Stimulated activated CD8-positive, alpha-beta memory T cell treated with anti-CD3 and anti-CD28 coated beads, Interleukin-4, amount 100 ng/mL, for 24 hours (primary cell): ENCODE measurements at places on chromosomes 2 and 18.

DNA sequence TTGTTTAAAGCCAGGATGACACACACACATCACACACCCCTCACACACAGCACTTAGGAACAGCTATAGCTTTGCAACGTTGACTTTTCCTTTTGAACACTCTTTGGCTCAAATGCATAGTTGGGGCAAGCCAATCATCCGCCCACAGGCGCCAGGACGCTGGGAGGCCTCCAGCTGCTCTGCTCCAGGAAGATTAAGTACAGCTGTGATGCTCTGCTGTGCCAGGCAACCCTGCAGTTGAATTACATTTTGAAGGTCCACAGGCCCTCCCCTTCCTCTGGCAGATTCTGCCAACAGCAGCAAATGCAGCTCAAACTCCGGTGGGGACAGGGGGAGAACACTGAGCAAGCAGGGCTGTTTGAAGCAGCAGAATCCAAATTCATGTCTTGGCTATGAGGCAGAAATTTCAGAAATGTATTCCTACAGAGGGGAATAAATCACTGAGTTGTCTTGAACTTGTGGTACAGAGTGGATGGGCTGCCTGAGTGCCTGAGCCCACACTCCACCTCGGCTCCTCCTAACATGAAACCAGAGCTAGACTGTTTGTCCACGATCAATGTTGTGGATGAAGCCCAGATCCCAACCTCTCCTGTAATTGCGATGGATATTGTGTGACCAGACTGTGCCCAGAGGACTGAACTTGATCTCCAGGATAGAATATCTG, 86.5 kb upstream of the PPP1CB start:
- no peak for DNase-seq

GRCh38 chr2:11513319-11513718, 20.5 kb upstream of the GREB1 start:
- no peak for DNase-seq

DNA sequence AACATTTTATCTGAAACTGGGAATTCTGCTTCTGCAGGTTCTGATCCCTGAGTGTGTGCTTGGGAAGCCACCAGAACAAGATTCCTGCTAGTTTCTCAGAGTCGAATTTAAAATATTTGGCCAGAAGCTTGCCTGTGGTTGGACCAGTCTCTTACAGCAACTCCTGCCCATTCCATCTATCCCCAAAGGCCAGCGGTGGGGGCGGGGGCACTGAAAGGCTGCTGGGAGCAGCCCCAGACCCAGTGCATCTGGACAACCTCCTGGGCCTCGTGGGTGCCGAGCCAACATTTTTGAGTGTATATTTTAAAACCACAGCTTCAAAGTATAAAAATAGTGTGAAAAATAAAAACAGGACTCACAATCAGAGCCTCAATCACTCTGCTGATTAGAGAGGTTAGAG, 38.6 kb upstream of the ZFP36L2 start:
- no peak for DNase-seq

DNA sequence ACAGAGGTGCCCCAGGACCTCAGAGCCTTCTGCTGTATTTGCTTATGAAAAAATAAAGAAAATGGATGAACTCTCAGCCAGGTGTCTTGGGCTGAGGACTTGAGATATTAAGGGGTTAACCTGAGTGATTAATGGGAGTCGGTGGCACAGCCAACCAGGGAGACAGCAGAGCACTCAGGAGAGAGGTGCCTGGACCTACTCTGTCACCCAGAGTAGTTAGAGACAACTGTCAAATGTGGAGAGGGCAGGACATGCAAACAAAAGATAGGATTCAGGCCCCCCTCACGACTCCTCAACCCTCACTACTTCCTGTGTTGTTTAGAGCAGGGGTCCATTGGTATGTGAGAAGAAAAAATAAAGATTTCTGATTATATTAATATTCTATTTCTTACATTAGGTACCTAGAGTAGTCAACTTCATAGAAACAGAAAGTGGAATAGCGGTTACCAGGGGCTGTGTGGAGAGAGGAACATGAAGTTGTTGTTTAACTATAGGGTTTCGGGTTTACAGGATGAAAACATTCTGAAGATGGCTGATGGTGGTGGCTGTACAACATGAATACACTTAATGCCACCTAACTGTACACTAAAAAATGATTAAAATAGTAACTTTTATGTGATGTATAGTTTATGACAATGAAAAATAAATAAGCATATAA, 28.6 kb upstream of the CETN1 start:
- no peak for DNase-seq

DNA sequence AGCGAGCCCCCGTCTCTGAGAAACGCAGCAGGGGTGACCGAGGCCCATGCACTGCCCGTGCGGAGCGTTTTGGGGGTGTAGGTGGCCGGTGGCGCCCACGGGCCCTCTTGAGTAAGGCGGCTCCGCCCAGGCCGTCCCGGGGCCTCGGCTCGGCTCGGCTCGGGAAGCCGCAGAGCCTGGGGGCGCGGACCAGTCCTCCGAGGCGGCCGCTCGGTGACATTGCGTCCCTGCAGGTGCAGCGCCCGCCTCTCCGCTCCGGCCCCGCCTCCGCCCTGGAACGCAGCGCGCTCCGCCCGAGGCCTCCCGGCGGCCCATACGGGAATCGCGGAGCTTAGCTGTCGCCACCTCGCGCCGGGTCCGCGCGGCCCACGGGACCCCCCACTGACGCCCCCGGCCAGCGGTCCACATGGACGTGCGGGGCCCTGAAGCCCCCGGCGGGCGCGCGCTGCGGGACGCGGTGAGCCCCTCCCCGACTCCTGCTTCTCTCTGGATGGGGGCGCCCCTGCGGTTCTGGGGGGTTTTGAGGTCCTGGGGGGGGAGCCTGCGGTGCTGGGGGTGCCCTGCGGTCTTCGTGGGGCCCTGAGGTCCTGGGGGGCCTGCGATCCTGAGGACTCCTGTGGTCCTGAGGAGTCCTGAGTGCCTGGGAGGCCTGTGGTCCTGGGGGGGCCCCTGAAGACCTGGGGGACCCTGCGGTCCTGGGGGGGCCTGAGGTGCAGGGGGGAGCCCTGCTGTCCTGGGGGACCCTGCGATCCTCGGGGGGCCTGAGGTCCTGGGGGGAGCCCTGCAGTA, at the start of gene HSBP1L1:
HSBP1L1 (plus strand) TSS at position 314 of the 789 bp plus-strand sequence; CDS start at position 407, 93 bp downstream.
- no peak for DNase-seq

GRCh38 chr2:118095610-118096009, 7.3 kb downstream of the INSIG2 start:
- no peak for DNase-seq

DNA sequence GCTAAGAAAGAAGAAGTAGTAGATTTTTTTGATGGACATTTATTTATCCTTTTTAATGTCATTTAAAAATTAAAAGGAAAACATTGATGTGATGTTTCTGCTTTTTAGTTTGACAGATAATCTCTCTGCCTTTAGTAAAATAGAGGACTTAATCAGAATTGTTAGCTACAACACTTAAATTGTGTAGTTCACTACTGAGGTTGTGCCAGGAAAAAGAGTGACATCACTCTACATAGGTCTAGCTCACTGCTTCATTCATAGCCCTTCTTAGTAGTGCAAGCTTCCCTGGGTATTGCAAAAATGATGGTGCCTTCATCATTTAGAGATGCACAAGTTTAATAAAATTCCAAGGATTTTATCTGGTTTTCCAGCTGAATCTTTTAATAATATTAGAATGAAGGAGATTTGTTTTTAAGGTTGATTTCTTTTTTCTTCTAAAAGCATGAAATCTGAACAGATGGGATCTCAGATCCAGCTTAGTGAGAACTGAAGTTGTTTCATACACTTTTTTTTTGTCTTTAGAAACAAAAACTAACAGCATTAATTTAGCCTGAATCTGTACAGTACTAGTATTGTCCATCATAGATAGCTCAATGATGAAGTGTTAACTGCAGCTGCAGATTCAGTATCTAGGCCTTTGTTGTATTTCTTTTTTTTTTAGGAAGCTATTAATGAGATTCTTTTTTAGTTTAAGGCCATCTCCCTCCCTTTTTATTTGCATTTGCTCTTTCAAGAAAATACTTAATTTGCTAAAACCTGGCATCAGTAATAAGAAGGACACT, 20.6 kb upstream of the TMEFF2 start:
- no peak for DNase-seq

DNA sequence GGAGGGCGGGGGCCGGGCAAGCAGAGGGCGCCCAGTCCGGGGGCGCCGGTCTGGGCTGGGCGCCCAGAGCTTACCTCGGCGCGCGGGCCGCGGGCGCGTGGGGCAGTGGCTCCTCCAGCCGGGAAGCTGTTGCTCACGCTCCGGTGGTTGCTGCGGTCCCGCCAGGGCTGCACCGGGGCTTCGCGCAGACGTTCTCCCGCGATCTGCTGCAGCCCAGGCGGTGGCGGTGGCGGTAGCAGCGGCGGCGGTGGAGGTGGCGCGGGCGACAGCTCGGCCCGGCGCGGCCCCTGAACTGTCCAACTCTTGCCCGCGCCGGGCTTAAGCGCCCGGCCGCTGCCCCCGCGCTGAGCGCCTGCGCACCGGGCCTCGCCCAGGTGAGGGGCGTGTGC, 391 bp downstream of the ZNF385B start:
- DNase-seq = no peak

DNA sequence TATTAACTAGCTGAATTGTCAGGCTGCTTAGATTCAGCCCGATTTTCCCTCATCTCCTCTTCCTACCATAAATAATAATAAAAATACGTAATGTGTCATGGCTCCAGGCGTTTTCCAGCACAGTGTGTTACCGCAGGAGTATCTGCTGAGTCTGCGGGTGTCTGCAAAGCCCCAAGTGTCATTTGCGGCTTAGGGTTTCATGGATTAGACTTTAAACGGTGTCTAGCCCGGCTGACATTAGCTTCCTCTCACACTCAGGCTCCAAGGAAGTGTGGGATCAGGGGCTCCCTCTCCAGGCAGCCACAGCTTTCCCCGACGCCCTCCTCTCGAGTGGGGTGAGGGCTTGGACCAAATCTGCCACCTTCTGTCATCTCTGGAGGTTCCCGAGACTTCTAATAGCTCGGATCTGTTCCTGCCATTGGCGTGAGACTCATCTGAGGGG, 14.1 kb upstream of the HOXD1 start:
- DNase-seq = no peak

- DNase-seq = no peak
Observed at GRCh38 chr2:106053116-106053515, 141.0 kb downstream of the UXS1 start.

GRCh38 chr2:217703999-217704398, 298.8 kb downstream of the TNS1 start:
- DNase-seq = no peak

DNA sequence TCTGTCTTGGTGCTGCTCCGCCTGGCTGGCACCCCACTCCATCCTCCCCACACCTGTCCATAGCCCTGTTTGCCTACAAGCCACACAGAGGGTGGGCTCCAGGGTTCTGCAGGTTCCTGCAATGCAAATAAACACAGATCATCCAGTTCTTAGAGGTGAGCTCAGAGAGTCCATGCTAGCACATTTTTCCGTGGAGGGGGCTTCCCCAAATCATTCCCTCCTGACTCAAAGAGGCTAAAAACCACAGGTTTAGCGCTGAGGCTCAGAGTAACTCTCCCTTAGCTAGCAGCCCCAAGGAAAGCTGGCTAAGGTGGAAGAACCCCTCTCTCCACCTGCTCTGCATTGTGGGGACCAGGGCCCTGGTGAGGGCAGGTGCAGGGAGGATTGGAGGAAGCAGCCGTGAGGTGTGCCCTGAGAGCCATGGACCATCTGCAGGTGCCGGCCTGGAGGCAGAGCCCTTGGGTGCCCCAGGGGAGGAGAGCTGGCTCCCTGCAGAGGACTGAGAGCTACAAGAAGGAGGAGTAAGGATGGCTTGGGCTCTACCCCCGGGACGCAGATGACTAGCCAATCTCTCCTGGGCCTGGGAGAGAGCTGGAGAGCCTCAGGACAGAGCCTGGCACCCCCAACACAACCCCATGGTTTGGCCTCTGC, 23.8 kb upstream of the TEX44 start:
- DNase-seq = no peak

GRCh38 chr2:63000801-63001200, 49.8 kb upstream of the OTX1 start:
- no peak for DNase-seq

GRCh38 chr2:240301256-240301795, 134.1 kb upstream of the GPC1 start:
- DNase-seq = no peak
